ENCODE measurements at places on chromosomes 12 and 14. TPM values are rescaled to one million over a fixed set of nuclear protein-coding genes. Genes with fewer than 3 reads are reported as not detected.
A peak's percentile ranks its signal among the peaks of the same experiment; 100 is the strongest.

Gene GPR162
- 4.6 TPM for total RNA-seq

GRCh38 chr12:88884600-88884999, 304.3 kb upstream of the KITLG start:
- DNase-seq = no peak
- no peaks in the 10 kb centered on the region for H3K4me1 ChIP-seq
- no peak overlapping the region for H3K27ac ChIP-seq
- no peaks in the 10 kb centered on the region for H3K27me3 ChIP-seq

DNA sequence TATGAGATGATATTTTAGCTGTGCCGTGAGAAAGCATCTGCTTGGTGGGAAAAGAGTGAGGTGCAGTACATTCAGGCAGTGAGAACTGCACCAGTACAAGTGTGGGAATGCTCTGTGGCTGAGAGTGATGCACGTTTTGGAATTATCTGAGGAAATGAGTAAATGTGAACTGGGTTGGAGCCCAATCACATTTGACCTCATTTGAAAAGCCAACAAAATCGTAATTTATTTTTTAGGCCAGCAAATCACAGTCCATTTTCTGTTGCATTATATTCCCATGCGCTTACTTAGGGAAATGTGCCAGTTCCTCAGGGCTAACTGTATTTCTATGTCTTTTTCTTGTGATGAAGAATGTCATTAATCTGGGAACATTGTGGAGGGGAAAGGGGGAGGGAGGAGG, 77.3 kb downstream of the SNAPC1 start:
- H3K27me3 ChIP-seq = no peaks in the 10 kb centered on the region
- H3K4me3 ChIP-seq = no peak overlapping the region
- no peak overlapping the region for H3K27ac ChIP-seq
- DNase-seq = no peak

- H3K36me3 ChIP-seq = peaks cover 25% of the 10 kb centered on the region
- H3K27ac ChIP-seq = no peak overlapping the region
- no peaks in the 10 kb centered on the region for H3K27me3 ChIP-seq
- no peaks in the 10 kb centered on the region for H3K4me1 ChIP-seq
- DNase-seq = no peak
Observed at GRCh38 chr14:96084796-96085195, 45.6 kb downstream of the C14orf132 start.

- no peak overlapping the region for H3K27ac ChIP-seq
- H3K4me3 ChIP-seq = no peak overlapping the region
- no peaks in the 10 kb centered on the region for H3K4me1 ChIP-seq
- DNase-seq = no peak
- no peaks in the 10 kb centered on the region for H3K36me3 ChIP-seq
- no peaks in the 10 kb centered on the region for H3K27me3 ChIP-seq
Observed at GRCh38 chr14:29971101-29971500, 43.5 kb upstream of the PRKD1 start.

Gene DDN
- total RNA-seq = 0.39 TPM

DNA sequence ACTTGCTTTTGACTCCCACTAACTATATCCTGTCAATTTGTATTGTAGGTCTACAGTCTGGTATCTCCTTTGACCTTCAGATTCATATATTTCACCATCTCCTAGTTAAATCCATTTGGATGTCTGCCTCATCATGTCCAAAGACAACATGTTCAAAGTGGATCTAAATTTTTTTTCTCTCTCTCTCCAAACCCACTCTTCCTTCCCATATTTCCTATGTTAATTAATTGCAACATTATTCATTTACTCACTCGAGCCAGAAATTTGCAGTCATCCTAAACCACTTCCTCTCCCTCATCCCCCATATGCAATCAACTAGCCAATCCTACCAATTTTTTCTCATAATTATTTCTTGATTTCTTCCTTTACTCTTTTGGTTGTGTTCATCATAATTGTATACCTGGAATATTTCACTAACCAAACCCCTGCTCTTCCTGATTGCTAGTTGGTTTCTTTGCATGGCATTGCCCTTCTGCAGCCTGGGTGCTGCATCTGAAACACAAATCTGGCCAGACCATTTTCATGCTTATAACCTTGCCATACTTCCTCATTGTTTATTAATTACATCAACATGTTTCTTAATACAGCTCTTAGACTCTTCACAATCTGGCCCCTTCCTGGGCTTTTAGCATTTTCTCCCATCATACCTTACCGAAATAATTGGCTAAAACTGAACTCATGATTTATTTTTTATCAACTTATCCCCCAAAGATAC, 442.2 kb downstream of the ADAMTS20 start:
- DNase-seq = no peak
- no peak overlapping the region for H3K27ac ChIP-seq
- no peaks in the 10 kb centered on the region for H3K4me1 ChIP-seq
- no peaks in the 10 kb centered on the region for H3K36me3 ChIP-seq
- H3K4me3 ChIP-seq = no peak overlapping the region
- no peaks in the 10 kb centered on the region for H3K27me3 ChIP-seq

- H3K4me3 ChIP-seq = no peak overlapping the region
- H3K36me3 ChIP-seq = no peaks in the 10 kb centered on the region
- DNase-seq = no peak
- H3K27ac ChIP-seq = no peak overlapping the region
- no peaks in the 10 kb centered on the region for H3K27me3 ChIP-seq
Observed at GRCh38 chr12:27805238-27805637, 25.2 kb upstream of the MANSC4 start.

DNA sequence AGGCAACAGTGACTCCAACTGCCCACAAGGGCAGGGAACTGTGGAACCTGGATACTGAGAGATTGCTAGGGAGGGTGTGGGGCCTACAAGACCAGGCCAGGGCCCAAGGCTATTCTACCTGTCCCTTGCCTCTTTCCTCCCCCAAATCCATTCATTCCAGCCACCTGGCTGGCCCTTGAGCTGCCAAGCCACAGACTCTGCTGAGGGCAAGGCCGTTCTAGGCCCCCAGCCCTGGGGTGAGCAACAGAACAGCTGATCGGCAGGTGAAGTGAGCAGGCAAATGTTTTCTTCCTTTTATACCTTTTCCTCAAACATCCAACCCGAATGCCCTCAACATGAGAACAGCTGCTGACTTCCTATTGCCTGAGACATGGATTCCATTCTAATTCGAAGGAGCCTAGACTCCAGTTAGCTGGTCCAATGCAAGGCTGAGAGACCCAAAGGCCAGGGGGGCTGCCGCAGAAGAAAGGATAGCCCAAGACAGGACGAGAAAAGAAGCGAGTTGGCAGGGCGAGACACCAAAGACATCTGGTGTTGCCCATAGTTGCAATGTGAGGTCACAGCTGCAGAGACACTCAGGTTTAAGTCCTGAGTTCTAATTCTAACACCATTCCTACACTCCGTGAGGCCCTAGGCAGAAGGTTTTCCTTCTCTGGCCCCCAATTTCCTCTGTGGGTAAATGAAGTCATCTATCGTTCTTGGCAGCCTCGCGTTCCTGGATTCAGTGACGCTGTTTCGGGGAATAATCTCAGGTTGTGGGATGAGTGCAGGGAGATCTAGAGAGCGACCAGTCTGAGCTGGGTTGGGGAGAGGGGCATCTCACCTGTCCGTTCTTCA, 1.7 kb downstream of the C1QL4 start:
- DNase-seq = no peak
- no peak overlapping the region for H3K27ac ChIP-seq
- H3K36me3 ChIP-seq = peaks cover 11% of the 10 kb centered on the region
- H3K27me3 ChIP-seq = peaks cover 55% of the 10 kb centered on the region
- peak overlapping the region; percentile 49 for H3K4me3 ChIP-seq
- H3K4me1 ChIP-seq = peaks cover under 1% of the 10 kb centered on the region

- no peak overlapping the region for H3K4me3 ChIP-seq
- H3K27ac ChIP-seq = no peak overlapping the region
- no peaks in the 10 kb centered on the region for H3K4me1 ChIP-seq
- no peaks in the 10 kb centered on the region for H3K27me3 ChIP-seq
- peaks cover 37% of the 10 kb centered on the region for H3K36me3 ChIP-seq
Observed at GRCh38 chr14:74289801-74290200, 12.9 kb downstream of the ABCD4 start.

Gene TROAP
- total RNA-seq = 75.3 TPM

DNA sequence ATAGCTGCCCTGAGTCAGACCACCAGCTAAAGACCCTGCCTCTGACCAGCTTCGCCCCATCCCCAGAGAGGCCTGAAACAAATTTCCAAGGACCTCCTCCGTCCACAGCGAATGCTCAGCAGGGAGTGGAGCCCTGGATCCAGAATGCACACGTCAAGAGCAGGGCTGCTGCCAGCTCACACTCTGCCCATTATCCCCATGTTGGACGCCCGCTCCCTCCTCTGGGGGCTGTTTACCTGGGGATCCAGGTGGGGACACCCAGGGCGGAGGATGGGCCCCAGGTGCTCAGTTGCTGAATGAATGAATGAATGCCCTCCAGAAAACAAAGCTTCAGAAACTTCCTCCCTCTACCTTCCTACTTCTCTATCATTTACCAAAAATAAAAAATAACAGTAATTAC, 18.1 kb downstream of the BCL11B start:
- H3K27me3 ChIP-seq = no peaks in the 10 kb centered on the region
- no peak overlapping the region for H3K27ac ChIP-seq
- H3K4me1 ChIP-seq = peaks cover 7% of the 10 kb centered on the region
- no peak overlapping the region for H3K4me3 ChIP-seq

DNA sequence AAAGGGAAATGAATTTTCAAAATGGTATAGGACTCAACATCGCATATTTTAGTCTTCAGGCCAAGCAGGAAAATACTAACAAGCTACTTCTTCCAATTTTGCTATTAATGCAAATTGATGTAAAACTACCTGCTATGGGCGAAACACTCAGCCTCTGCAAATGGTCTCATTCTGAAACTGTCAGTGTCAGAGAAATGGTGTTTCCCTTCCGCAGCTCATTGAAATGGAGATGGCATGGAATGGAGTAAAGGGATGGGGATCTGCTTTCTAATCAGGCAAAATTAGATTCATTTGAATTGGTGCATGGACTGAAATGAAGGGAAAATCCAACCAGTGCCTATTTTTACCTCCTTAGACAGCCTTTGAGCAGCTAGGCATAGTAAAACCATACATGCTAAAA, 80.4 kb upstream of the EEA1 start:
- no peak overlapping the region for H3K4me3 ChIP-seq
- DNase-seq = no peak
- H3K27ac ChIP-seq = no peak overlapping the region
- H3K27me3 ChIP-seq = no peaks in the 10 kb centered on the region
- H3K36me3 ChIP-seq = no peaks in the 10 kb centered on the region

- peak; percentile 11 for DNase-seq
- no peaks in the 10 kb centered on the region for H3K27me3 ChIP-seq
- H3K36me3 ChIP-seq = no peaks in the 10 kb centered on the region
- H3K4me3 ChIP-seq = no peak overlapping the region
- no peaks in the 10 kb centered on the region for H3K4me1 ChIP-seq
- H3K27ac ChIP-seq = no peak overlapping the region
Observed at GRCh38 chr14:99077844-99078236, 194.2 kb downstream of the BCL11B start.

DNA sequence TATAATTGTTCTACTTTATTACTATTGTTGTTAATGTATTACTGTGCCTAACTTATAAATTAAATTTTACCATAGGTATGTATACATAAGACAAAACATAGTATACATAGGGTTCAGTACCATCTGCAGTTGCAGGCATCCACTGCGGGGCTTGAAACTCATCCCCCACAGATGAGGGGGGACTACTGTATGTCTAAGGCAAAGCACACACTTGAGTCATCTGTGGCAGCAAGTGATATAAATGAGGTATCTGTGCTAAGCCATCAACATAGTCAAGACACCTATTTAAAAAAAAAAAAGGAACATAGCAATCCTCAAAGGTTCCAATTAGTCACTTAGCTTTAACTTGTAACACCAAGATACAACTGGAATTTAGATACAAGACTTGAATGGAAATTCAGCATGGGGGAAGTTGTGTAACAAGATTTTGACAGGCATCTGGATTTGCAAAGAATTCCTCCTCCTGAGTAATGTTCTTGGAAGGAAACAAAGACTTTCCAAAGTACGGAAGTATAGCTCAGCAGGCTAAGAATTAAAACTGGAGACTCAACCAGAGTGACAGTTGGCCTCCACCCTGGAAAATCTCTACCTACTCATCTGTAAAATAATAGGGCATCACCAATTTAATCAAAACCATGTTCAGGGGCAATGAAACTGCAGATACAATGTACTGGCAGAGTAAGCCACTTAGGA, 14.9 kb downstream of the DCAF5 start:
- H3K27me3 ChIP-seq = no peaks in the 10 kb centered on the region
- H3K36me3 ChIP-seq = no peaks in the 10 kb centered on the region
- no peak overlapping the region for H3K4me3 ChIP-seq
- peaks cover 4% of the 10 kb centered on the region for H3K4me1 ChIP-seq

- H3K4me3 ChIP-seq = no peak overlapping the region
- no peaks in the 10 kb centered on the region for H3K36me3 ChIP-seq
- no peaks in the 10 kb centered on the region for H3K27me3 ChIP-seq
Observed at GRCh38 chr14:90341784-90342183, 10.0 kb upstream of the NRDE2 start.

DNA sequence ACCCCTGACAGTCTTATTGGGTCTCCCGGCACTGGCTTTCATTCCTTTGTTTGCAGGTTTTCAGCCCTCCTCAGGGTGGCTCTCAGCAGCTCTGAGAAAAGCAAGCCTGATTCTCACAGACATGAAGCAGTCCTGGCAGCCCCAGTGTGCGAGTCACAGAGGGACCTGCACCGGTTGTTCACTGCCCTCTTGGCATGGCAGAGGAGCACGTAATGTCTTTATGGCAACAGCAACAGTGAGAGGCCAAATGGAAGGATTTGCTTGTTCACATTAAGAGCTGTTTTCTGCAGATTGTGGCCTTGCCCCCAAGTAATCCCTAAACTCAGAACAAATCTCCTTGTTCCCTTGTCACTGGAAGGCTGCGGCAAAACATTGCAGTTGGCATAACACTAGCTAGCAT, 3.4 kb downstream of the KCNA5 start:
- DNase-seq = no peak
- H3K4me3 ChIP-seq = no peak overlapping the region
- no peak overlapping the region for H3K27ac ChIP-seq
- H3K4me1 ChIP-seq = no peaks in the 10 kb centered on the region
- H3K27me3 ChIP-seq = peaks cover 23% of the 10 kb centered on the region
- peaks cover 7% of the 10 kb centered on the region for H3K36me3 ChIP-seq

Gene LAG3
- total RNA-seq = 1.7 TPM

- H3K4me3 ChIP-seq = peak overlapping the region; percentile 45
- H3K27me3 ChIP-seq = no peaks in the 10 kb centered on the region
- DNase-seq = peak; percentile 79
- H3K36me3 ChIP-seq = no peaks in the 10 kb centered on the region
Observed at GRCh38 chr14:54683882-54684794, 117.2 kb downstream of the SAMD4A start.

DNA sequence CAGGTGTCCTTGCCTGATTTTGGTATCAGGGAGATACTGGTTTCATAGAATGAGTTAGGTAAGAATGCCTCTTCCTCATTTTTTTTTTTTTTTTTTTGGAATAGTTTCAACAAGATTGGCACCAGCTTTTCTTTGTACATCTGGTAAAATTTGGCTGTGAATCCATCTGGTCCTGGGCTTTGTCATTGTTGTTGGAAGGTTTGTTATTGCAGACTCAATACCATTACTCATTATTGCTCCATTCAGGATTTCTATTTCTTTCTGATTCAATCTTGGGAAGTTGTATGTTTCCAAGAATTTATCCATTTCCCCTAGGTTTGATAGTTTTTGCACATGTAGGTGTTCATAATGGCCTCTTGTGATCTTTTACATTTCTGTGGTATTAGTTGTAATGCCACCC, 126.0 kb upstream of the KITLG start:
- no peak for DNase-seq
- H3K36me3 ChIP-seq = peaks cover 6% of the 10 kb centered on the region
- no peak overlapping the region for H3K4me3 ChIP-seq
- H3K27ac ChIP-seq = no peak overlapping the region

Gene SERPINA9
- total RNA-seq = not detected

Gene GPR137C
- total RNA-seq = 4.3 TPM

GRCh38 chr14:105187935-105188524, 6.9 kb upstream of the NUDT14 start:
- DNase-seq = no peak
- H3K27me3 ChIP-seq = no peaks in the 10 kb centered on the region
- H3K36me3 ChIP-seq = peaks cover 5% of the 10 kb centered on the region
- no peak overlapping the region for H3K27ac ChIP-seq

Gene GZMH
- total RNA-seq = not detected

Gene EIF2S3B
- total RNA-seq = 2.2 TPM
